DMS153 (cell line): ENCODE measurements at places on chromosomes 1 and 21.

- no peak for DNase-seq
These were observed 164.7 kb upstream of the RGS18 start for GRCh38 chr1:191993549-191993948.

DNA sequence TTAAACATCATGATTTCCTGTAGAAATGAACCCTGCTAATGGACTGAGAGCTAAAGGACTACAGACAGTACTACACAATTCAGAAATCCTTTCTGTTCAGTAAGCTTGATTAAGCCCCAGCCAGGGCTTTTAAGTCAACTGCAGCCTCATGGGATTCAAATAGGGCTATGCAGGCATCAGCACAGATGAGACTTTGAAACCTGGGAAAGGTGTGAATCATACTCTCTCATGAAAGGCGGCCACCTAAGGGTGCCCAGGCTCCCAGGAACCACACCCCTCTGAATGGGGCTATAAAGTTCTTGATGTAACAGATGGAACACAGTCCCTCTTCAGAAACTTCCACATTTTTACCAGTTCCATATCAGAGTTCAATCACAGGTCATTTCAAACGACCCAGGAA, 7.6 kb downstream of the SIPA1L2 start:
- peak; percentile 67 for DNase-seq

- DNase-seq = no peak
These were observed 42.0 kb upstream of the MTF1 start for GRCh38 chr1:37901191-37901892.

DNA sequence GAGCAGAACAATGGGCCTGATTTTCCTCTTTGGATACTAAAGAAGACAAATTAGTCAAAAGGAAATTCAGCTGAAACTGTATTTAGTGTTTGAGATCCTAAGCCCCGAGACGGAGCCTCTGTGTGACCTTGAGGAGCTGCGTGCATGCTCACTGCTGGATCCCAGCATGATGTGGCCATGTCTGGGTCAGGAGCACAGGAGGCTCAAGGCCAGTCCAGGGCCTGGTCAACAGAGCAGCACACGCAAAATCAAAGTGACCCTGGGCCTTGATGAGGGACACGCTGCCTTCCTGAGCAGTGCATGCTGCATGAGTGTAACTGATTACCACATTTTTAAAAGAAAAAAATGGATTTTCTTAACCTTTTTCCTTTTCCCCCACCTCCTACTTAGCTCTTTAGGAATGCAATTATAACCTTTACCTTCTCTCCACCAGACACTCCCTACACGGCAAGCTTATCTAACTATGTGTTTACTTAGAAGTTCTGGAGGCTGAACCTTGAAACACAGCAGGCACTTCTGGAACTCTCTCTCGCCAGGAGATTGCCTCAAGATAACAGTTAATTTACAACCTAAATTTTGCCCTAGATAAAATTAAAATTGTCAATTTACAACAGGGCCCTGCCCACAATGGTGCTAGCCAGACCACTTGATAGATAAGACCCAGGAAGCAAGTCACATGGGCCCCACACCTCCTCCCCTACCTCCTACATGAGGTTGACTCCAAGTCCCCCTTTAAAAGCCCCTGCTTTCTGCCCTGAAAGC, 144.6 kb downstream of the LRIG2 start:
- no peak for DNase-seq
